ENCODE measurements at places on chromosomes 3 and 15.

DNA sequence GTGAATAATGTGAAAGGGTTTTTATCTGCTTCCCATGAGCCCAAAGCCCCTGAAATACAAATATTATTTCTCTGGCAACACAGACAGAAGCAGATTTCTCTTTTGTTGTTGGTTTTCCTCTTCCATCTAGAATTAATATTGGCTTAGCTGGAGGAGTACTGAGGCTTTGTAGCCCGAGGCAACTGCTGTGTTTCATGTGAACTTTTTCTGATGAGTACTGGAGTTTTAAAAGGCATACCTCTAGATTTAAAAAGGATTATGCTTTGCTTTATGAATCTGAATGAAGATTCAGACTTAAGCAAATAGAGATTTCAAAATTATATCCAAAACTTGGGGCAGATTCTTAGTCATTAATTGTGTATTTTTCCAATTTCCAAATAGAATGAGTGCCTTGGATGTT is 50.9 kb downstream of the IQCH start:
- no peak for DNase-seq

- no peak for DNase-seq
Observed at GRCh38 chr3:151197981-151198767, 4.8 kb downstream of the GPR171 start.

- DNase-seq, result no peak
Observed at GRCh38 chr15:66452971-66453580, 44.5 kb downstream of the SNAPC5 start.

GRCh38 chr15:68897016-68897415 is 33.3 kb upstream of the SPESP1 start:
- DNase-seq, result no peak

DNA sequence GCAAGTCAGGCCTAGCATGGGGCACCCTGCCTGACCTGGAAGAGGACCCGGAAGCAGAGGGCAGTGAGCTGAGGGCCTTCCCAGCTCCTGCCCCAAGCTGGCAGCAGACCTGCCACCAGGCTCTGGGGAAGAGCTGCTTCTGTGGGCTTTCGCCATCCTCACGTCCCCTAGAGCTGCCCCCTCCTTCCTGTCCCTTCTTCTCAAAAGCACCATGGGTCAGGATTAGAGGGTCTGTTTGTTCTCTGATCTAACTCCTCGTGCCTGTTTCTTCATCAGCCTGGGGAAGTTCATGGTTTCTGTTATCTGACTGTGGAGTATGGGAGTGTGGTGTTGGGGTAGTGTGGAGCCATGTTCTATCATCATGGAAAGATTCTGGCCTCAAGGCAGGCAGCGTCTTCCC is 58.4 kb upstream of the POLG start:
- DNase-seq, result no peak

GRCh38 chr15:34275154-34275553 is 50.3 kb downstream of the EMC4 start:
- no peak for DNase-seq

- no peak for DNase-seq
Observed at GRCh38 chr3:143535994-143536784, 312.1 kb downstream of the SLC9A9 start.

GRCh38 chr3:65960087-65960486 is 78.6 kb downstream of the MAGI1 start:
- DNase-seq, result no peak

GRCh38 chr15:48596415-48596814 is 49.1 kb downstream of the FBN1 start:
- no peak for DNase-seq

GRCh38 chr15:85008474-85009260 is 27.0 kb downstream of the PDE8A start:
- DNase-seq, result no peak

DNA sequence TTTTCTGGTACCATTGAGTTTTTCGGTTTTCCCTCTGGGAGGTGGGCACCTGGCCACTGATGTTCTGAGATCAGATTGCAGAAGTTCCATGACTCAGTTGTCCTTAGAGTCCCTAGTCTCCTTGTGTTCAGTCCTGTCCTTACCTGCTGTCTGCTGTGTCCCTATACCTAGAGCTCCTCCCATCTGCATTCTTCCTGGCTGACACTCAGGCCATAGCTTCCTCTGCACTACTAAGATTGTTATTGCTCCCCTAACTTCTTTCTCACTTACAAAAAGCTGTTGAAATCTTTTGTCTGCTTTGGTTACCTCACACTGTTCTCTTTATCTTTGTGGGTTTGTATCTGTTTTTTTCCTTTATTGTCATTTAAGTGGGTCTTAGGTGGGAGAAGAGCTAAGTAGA is 13.2 kb downstream of the USP3 start:
- DNase-seq, result no peak

- peak; percentile 20 for DNase-seq
Observed at GRCh38 chr15:38414357-38414756, 39.6 kb upstream of the FAM98B start.

GRCh38 chr15:96333131-96334016 is 2.9 kb downstream of the NR2F2 start:
- DNase-seq, result peak; percentile 16

- DNase-seq, result no peak
Observed at GRCh38 chr3:10248984-10249748, 907 bp downstream of the TATDN2 start.

- no peak for DNase-seq
Observed at GRCh38 chr3:66394019-66394752, 106.6 kb downstream of the LRIG1 start.

- DNase-seq, result no peak
Observed at GRCh38 chr15:31031471-31032067, 40.1 kb upstream of the MTMR10 start.

DNA sequence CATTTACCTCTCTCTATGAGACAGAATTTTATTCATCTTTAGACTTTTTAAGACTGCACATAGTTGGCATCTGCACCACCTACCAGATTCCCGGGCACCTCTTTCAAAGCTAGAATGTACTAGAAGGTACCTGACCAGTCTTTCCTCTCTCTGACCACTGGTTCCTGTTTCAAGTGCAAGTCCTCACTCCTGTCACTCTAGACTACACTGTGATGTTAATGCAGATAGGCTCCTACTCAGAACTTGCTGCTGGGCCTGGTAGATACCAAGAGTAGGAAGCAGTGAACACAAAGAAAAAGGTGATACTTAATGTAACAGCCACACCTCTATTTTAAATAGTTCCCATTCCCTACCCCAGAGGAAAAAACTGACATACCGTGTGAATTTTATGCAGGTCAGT is 8.1 kb upstream of the TCAIM start:
- no peak for DNase-seq

- DNase-seq, result no peak
Observed at GRCh38 chr15:72135719-72136118, 17.5 kb downstream of the SENP8 start.

- no peak for DNase-seq
Observed at GRCh38 chr3:52023101-52023770, 27.5 kb upstream of the RPL29 start.

GRCh38 chr3:3199306-3199705 is 19.8 kb upstream of the CRBN start:
- no peak for DNase-seq

DNA sequence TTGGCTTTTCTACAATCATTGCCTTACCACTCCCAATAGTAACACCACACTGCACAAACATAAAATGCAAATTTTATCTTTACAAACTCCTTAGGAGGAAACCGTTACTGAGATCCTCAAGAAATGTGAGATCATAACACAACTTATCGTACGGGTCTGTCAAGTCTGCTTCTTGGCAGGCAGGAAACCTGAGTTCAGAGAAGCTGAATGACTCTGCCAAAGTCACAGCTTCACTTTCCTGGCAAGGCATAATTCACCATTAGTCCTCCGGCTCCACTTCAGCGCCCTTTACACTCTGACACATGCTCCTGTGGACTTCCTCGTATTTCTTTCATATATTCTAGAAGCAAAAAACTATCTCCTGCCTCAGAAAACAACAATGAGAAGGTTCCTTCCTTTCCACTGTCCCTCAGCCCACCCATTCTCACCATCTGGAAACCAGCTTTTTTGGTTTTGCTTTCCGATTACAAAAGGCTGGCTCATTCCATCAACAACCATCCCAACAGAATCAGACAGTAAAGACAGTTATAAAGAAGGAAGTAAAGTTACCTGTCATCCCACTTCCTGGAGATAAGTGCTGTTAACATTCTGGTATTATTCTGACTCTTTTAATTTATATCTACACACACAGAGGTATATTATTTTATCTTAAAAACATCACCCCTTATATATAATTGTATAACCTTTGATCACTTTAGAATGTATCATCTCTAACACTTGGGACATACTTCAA is 223.4 kb downstream of the STT3B start:
- no peak for DNase-seq

DNA sequence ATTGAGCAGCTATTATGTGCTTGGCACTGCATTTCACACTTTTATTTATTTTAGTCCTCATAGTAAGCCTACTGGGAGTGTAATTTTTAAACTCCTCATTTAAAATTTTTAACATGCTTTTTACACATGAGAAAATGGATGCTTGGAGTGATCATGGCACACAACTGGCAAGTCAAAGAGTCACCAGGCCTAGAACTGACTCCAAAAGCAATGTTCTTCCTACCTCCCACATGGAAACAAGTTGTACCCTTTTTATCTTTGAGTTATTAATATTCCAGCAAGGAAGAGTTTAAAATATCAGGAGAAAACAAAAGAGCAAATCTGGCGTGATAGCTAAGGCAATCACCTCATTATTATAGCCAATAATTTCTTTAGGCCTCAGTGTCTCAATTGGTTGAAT is 100.6 kb downstream of the MEIS2 start:
- no peak for DNase-seq

DNA sequence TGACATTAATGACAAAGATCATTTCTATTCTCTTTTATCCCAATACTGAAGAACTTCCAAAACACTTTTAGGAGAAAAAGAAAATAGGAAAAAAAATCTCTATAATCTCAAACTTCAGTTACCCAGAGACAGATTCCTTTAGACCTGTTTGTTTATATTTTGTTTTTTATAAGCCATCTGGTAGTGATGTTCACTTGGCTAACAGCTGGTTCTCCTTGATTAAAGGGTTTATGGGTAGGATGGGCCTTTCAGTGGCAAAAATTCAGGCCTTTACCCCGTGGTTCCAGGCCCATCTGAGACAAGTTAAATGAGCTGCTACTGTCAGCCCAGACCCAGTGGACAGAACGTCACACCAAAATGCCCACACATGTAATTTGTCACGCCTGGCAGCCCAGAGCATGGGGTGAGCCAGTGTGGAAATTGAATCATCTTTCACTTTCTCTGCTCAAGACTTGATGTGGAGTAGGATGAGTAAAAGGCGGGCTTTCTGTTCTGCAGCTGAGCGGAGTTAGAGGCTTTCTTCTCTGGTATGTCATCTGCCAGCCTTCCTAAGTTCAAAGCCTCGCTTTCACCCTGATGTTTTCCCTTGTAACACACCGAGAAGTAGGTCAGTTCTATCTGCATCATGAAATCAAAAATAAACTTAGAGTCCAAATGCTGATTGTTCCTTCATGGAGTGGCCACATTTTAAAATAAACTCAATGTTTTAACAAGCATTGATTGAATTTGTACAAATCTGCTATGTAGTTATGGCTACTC is 62.5 kb upstream of the SKOR1 start:
- no peak for DNase-seq

- DNase-seq, result peak; percentile 90
Observed at GRCh38 chr15:91116113-91117067, 16.3 kb downstream of the SV2B start.
